ENCODE measurements at places on chromosomes 2 and 18.
A peak's percentile ranks its signal among the peaks of the same experiment; 100 is the strongest.

- DNase-seq, result no peak
Measured at GRCh38 chr2:152033011-152033925, 65.6 kb downstream of the CACNB4 start.

GRCh38 chr18:13500227-13500865 lies 226.0 kb downstream of the FAM210A start:
- peak; percentile 51 for DNase-seq

DNA sequence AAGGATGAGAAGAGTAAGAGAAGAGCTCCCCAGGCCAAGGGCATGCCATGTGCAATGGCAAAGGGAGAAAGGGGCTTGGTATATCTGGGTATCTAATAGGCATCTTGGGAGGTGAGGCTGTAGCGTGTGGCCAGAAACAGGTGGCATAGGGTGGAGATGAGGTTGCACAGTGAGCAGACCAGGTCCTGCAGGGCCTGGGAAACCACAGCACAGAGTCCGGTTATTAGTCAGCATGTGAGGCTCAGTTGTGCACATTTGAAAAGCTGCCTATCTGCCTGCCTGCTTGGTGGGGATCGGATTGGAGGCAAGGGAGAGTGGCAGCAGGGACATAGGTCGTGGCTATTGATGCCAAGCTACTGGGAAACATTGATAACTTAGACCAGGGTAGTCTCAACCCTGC lies 190.6 kb downstream of the TPGS2 start:
- DNase-seq, result no peak

DNA sequence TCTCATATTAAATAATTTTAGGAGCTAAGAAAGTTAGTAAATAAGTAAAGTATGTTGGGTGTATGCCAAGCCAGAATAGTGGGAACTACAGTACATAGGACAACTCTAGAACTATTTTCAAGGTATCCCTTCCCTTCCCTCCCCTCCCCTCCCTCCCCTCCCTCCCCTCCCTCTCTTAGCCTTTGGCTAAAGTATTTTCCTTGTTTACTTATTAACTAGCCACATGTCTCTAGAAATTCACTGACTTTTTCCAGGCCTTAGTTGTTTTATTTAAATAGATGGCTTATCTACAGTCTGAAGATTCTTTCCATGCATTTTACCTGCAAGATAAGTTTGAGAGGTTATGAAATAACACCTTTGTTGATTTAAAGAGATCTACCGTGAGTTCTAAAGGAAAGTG lies 402.1 kb downstream of the PARD3B start:
- DNase-seq, result no peak

- DNase-seq, result no peak
Measured at GRCh38 chr2:172472446-172473033, 45.2 kb downstream of the ITGA6 start.

DNA sequence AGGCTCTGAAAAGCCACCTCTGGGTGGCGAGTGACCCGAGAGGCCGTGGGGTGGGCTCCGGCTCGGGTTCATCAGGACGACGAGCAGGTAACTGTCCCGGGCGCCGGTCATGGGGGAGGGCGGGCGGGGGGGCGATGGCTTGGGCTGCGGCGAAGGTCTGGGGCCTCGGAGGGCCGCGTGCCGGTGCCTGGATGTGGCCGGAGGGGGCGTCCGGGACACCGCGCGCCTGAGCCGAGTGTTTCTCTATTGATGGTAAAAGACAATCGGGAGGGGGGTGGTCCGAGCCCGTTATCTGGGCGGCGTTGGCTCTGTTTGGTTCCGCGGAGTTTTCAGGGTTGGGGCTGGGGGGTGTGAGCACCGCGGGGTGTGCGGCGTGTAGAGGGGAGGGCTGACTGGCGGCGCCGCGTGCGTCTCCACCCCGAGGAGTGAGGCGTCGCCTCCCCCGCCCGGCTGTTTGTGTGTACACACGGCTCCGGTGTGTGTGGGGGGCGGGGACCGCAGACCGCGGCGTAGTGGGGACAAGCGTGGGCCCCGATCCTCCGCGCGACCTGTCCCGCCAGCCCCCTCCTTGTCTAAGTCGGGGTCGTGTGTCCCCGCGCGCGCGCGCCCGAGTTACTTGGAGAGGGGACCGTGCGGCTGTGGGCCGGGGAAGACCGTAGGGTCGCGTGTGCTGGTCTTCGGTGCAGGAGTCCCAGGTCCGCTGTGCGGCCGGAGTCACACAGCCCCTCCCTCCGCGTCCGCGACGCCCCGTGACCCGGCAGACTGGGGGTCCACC lies 1.6 kb downstream of the CTIF start:
- DNase-seq, result peak; percentile 39

DNA sequence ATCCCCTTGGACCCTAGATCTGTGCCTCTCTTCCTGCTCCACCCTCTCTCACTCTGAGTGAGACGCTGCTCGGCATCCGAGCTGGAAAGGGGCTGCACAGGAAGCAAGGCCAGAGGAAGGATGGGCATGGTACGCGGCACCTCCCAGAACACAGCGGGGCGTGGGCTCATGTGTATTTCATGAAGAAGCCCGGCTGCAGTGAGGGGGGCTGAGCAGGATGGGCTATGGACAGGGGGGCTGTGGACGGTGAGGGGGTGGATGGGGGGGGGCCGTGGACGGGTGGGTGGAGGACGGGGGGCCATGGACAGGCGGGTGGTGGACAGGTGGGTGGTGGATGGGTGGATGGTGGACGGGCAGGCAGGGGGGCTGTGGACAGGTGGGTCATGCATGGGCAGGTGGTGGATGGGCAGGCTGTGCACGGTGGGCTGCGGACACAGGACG lies 28.5 kb downstream of the SLC66A2 start:
- no peak for DNase-seq

- DNase-seq, result no peak
Measured at GRCh38 chr2:43082903-43083677, 143.3 kb downstream of the ZFP36L2 start.

GRCh38 chr18:6261938-6262337 lies 152.8 kb downstream of the L3MBTL4 start:
- DNase-seq, result no peak

GRCh38 chr2:207071820-207072219 lies 93.9 kb downstream of the KLF7 start:
- DNase-seq, result no peak

DNA sequence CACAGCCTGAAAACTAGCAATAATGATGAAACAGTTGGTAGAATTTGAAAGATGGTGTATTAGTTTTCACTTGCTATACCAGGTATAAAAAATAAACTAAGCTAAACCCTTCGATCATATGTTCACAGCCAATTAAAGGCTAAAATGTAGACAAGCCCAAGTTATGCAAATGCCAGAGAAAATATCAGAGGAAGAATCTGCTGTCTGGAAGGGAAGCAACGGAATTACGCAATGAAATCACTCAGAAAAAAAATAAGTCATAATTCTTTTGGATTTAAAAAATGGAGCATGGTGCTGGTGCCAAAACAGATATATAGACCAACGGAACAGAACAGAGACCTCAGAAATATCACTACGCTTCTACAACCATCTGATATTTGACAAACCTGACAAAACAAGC lies 108.3 kb downstream of the ARL4C start:
- DNase-seq, result no peak

DNA sequence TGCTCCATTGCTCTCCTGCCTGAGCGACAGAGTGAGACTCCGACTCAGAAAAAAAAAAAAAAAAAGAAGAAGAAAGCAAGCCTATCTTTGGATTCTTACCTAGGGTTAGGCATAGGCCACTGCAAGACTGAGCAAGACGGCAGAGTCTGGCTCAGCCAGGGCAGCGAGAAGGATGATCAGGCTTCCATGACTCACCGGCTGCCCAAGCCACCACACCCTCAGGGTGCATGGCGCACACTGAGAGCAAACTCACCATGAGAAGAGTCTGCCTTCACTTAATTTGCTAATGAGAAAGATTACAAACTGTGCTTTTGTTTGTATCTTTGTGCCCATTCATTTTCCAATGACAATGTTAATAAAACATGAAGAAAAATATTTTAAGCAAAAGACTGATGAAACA lies 8.2 kb downstream of the FAM110C start:
- DNase-seq, result no peak

- DNase-seq, result no peak
Measured at GRCh38 chr2:220152281-220152935, 525.0 kb downstream of the SLC4A3 start.

GRCh38 chr2:236717729-236718128 lies 148.1 kb downstream of the ACKR3 start:
- no peak for DNase-seq

DNA sequence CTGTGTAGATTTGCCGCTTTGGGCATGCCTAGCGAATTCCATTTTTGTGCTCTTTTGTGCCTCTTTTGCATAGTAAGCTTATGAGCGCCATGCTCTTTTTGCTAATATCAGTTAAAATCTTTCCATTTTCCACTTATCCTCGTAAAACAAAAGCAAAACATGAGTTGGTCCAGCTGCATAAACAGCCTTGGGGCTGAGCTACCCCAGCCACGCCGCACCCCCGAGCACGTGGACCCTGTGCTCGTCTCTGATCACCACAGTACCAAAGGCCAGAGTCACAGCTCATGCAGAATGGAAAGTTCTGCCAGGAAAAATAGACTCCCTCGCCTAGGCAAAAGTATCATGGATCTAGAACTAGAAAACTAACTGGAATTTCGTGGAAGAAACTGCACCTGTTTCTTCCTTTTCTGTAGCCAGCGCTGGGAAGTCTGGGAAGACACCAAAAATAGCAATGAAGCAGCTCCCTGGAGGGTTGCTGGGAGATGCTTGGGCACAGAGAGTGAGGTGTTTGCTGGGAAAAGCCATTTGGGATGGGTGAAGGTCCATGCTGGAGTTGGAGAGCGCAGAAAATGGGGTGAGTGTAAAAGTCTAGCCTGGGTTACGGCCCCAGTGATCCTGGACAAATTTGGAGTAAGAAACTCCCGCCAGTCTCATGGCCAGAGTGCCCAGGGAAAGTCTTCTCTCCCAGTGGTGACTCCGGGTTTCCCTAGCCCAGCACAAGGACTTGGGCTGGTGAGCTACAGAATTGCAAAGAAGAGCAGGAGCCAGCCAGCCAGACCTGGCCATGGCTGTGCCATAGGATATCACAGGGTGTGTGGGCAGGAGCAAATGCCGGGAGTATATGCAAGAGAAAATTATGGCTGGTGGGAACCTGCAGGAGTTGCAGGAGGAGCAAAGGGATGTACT lies 218.4 kb downstream of the GBX2 start:
- DNase-seq, result no peak

GRCh38 chr2:231489990-231490389 lies 25.7 kb upstream of the NCL start:
- no peak for DNase-seq

GRCh38 chr2:235670974-235671787 lies 177.3 kb downstream of the AGAP1 start:
- DNase-seq, result peak; percentile 39

GRCh38 chr18:36181898-36182506 lies 5.3 kb upstream of the MOCOS start:
- DNase-seq, result no peak

GRCh38 chr2:200964498-200964897 lies 1.0 kb upstream of the ORC2 start:
- no peak for DNase-seq

- no peak for DNase-seq
Measured at GRCh38 chr2:34601561-34601960, 1002.5 kb upstream of the FAM98A start.

DNA sequence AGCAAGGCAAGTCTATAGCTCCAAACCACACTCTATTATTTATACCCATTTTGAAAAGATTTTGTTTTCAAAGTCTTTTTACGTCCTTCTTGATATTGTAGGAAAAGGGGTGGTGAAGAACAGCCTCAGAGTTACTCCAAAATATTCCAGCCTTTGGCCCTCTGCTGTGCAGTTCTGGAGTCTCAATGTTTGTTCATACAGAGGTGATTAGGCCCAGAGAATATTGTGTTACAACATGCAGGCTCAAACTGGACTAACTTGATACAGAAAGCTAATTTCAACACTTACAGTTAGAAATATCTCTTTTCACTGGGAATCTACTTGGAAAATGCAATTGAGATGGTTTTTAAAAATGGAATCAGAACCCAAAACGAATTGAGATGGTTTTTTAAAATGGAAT lies 40.4 kb upstream of the SLC25A52 start:
- DNase-seq, result no peak

DNA sequence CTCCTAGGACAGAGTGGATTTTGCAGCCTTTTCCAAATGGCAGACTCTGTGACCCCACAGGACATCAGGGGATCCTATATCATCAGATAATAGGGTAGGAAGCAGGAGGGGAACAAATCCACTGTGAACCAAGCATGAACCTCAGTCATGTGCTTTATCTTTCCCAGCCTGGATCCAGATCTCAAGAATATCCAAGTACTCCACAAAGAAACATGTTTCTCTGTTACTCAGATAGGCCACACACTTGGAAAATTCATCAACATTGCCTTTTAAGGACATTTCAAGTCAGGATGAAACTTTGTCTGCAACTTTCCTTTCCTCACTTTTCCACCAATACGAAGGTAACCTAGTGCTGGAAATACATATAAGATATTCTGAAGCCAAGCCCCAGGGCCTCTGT lies 85.8 kb downstream of the RDH14 start:
- DNase-seq, result no peak

Measured in NCI-H510A (cell line).